ENCODE measurements at places on chromosomes 5 and 9.

- no peak for DNase-seq
Observed at GRCh38 chr5:149605998-149606724, 24.9 kb downstream of the ARHGEF37 start.

GRCh38 chr5:67873935-67874334 lies 341.6 kb upstream of the PIK3R1 start:
- no peak for DNase-seq

DNA sequence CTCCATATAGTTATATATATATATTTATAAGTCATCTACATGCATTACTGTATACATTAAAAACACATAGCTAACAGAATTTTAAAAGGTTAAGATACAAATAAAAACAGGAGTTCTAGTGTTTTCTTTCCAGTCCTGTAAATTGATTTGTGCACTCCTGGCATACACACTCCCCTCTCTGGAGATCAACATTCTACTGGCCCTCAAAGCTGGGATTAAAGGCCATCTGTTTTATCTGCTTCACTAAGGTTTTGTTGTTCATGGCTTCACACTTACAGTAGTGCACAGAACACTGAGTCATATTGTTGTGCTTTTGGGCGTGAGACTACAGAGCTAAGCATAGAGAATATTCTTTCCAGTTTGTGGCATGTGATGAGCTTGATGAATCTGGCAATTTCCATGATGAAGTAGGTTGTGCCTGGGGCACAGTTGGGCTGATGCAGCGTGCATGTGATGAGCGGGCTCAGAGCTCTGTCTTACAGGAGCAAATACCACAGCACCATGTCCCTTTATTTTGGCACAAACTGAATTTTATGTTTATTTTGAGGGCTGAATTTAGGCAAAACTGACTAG lies 98.2 kb downstream of the TAF11L14 start:
- no peak for DNase-seq

GRCh38 chr5:137453483-137454080 lies 45.5 kb downstream of the SPOCK1 start:
- no peak for DNase-seq

- peak; percentile 28 for DNase-seq
Observed at GRCh38 chr9:109918339-109919163, 138.6 kb downstream of the PALM2AKAP2 start.

- peak; percentile 68 for DNase-seq
Observed at GRCh38 chr5:78638423-78638822, 10.1 kb downstream of the LHFPL2 start.

DNA sequence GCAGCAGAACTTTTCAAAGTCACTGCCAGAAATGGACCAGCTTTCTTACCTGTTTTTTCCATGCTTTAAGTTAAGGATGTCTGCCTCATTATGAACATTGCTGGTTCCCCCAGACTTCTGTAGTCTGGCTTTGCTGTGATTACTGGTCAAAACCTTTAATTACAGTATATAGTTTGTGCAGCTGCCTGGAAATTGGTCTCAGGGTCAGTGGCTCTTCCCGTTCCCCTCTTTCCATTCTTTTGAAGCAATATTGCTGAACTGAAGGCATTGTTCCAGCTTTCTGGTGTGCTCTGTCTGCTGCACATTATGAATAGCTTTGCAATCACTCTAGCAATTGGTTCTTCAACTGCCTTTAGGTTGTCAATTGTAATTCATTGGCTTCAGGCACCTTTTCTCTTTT lies 206.5 kb downstream of the ARL15 start:
- DNase-seq, result no peak

- no peak for DNase-seq
Observed at GRCh38 chr5:173862047-173862477, 26.1 kb upstream of the CPEB4 start.

DNA sequence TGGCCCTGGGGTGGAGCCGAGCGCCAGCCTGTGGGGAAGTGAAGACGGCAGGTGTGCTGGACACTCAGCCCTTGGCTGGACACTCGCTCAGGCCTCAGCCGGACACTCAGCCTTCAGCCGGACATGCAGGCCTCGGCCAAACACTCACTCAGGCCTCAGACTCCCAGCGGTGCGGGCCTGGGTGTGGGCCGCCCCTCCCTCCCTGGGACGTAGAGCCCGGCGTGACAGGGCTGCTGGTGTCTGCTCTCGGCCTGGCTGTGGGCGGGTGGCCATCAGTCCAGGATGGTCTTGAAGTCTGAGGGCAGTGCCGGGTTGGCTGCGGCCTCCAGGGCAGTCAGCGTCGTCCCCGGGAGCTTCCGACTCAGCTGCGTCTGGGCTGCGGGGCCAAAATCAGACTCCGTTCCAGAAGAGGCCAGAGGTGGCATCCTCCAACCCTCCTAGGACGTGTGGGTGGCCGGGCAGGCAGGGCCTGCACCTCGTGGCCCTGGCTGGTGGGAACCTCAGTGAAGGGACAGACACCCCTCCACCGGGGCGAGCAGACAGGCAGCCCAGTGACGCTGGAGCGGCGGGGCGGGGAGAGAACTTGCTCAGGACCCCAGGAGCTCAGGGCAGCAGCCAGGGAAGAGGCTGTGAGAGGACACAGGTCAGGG lies 28.4 kb downstream of the SLC6A18 start:
- no peak for DNase-seq

GRCh38 chr5:83721953-83722901 lies 1.6 kb upstream of the HAPLN1 start:
- peak; percentile 83 for DNase-seq

GRCh38 chr9:14627513-14627912 lies 65.7 kb downstream of the ZDHHC21 start:
- DNase-seq, result no peak

GRCh38 chr5:65262649-65263059 lies 219.1 kb downstream of the ADAMTS6 start:
- peak; percentile 31 for DNase-seq

GRCh38 chr9:123828449-123828848 lies 101.5 kb downstream of the DENND1A start:
- no peak for DNase-seq

DNA sequence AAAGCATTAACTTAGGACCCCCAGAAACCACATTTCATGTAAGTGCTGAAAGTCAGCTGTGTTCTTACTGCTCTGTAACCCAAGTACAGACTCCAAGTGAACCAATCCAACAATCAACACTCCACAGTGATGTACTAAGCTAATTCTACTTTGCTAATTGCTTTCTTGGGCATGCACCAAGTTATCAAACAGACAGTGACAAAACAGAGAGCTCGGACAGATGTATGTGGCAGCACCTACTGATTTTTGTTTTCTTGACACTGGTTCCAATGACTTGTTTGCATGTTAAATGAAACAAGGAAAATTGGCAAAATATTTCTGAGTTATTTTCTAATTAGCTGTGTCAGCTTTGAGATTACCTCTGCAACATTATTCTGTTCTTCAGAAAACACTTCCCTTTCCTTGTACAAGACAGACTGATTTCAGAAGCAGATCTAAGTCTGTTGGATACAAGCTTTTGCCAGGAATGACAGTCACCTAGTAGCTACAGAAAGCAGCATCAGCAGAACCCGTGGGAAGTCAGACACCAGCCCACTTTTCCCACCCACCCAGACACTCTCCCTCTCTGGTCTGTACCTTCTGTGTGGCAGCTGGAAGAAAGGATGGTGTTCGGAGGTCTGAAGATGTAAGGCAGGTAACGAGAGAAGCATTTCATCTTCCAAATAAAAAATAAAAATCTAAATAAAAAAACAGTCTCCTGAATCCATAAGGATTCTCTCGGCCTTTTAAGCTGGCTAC lies 176.7 kb upstream of the PPP2R2B start:
- no peak for DNase-seq

DNA sequence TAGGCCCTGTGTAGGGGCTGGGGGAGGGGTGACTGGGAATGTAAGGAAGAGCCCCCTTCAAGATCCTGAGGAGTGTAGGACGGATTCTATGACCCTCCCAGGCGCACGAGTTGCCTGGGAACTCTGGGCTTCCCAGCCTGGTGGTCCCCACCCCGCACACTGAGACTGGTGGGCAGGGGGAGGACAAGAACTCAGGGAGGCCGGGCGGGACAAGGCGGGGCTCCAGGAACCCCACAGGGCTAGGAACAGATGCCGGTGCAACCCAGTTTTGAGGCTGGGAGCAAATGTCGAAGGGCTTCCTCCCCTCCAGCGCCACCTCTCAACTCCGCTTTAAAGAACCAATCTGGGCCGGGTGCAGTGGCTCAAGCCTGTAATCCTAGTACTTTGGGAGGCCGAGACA lies 1.3 kb upstream of the VDAC1 start:
- DNase-seq, result no peak

DNA sequence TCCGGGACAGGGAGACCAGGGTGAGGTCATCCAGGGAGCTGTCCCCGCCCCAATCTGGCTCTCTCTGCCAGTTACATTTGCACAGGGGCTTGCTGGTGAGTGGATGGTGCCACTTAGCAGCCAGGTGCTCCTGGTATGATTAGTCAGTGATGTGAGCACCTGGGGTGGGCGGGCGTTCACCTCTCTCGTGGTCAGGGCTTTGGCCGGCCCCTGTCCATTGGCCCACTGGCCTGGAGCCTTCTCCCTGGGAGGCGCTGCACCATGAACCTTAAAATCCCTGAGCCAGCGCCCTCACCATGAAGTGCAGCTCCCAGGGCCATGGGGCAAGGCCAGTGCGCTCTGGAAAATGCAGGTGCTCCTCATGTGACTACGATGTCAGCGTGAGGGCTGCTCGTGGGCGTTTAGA lies 2.0 kb downstream of the NKD2 start:
- no peak for DNase-seq

GRCh38 chr5:79025054-79025472 lies 40.0 kb upstream of the ARSB start:
- DNase-seq, result peak; percentile 78

DNA sequence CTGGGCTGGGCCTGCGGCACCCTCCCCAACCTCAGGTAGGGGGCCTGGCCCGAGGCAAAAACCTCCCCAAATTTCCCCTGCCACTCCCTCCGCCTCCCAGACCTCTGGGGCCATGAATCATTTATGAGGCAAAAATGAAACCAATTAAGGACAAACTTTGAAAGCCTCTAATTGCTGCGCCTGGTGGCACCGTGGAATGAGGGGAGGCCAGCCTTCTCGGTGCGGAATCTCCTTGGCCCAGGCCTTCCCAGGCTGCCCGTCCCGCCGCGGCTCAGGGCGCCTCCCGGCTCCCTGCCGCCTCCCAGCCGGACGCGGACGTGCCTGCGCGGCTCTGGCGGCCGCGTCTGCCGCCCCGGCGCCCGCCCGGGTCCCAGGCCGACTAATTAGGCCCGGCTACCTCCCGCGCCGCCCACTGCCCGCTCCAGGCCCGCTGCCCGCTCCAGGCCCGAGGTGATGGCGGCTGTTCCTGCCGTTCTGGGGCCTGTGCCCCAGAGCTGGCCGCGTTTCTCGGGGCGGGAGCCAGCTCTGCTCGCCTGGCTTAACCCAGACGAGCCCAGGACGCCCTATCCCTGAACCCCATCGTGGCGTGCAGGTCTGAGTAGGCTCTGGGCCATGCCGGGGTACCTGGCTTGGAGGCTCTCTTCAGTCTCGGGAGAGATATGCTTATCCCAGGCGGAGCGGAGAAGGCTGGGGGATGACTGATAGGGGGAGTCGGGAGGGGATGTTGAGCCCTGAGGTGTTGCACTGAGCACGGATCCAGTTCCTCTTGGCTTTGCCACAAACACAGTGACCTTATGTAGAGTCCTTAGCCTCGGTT lies 20.1 kb downstream of the CXXC5 start:
- DNase-seq, result peak; percentile 74

DNA sequence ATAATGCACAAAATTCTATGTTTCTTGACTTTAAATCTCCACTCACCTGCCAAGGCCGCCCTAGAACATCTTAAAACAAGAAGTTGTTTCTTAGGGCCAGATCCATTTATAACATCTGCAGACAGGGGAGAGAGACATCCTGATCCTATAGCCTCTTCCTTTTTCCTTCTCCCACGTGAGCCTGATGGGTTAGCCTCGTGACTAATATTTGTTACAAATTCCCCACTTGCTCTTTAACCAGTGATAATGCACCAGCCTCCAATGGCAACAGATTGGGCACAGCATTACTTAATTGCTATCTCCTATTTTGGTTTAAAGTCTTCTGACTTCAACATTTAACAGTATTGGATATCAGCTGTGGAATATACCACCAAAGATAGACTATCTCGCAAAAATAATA lies 196.5 kb downstream of the GADD45G start:
- no peak for DNase-seq

DNA sequence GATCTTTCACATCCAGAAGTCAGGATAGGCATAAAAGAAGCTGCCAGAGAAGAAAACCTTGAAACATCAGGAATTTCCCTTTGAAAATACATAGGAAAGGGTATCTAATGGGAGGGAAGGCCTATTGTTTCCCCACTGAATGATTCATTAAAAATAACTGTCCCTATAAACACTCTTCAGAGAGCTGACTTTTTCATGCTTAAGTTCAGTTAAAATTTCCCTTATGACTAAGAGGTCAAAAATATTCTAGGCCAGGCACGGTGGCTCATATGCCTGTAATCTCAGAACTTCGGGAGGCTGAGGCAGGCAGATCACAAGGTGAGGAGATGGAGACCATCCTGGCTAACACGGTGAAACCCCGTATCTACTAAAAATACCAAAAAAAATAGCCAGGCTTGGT lies 499.5 kb downstream of the ENC1 start:
- DNase-seq, result no peak

GRCh38 chr5:97096846-97097245 lies 45.6 kb downstream of the LIX1 start:
- no peak for DNase-seq

DNA sequence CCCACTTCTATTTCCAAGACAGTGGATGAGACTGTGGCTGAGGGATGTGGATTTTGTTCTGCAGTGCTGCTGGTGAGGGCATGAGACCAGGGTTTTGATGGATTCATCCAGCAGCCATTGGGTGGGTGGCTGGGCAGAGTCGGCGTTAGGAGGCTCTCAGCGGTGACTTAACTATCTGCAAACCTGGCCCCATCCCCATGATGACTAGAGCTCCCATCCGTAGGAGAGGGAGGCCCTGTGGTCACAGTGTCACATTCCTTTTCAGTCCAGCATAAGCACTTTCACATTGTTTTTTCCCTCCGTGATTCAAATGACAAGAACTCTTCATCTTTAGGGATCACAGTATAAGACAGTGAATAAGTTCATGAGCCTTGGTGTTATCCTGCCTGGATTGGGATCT lies 60.4 kb upstream of the SPRY4 start:
- DNase-seq, result no peak

GRCh38 chr5:103293719-103294118 lies 35.2 kb downstream of the MACIR start:
- DNase-seq, result no peak

GRCh38 chr9:70816316-70816715 lies 305.1 kb downstream of the TRPM3 start:
- DNase-seq, result no peak

GRCh38 chr9:734831-735511 lies 106.5 kb upstream of the DMRT1 start:
- peak; percentile 84 for DNase-seq

- no peak for DNase-seq
Observed at GRCh38 chr5:82019342-82020138, 47.7 kb downstream of the ATG10 start.

GRCh38 chr9:89408628-89409101 lies 89.2 kb downstream of the SEMA4D start:
- DNase-seq, result no peak

GRCh38 chr9:126974594-126974993 lies 60.0 kb downstream of the RALGPS1 start:
- DNase-seq, result peak; percentile 47

GRCh38 chr5:162209005-162209605 lies 141.5 kb downstream of the GABRG2 start:
- DNase-seq, result peak; percentile 47

GRCh38 chr9:90559075-90560073 lies 83.2 kb downstream of the DIRAS2 start:
- DNase-seq, result no peak

- DNase-seq, result no peak
Observed at GRCh38 chr5:149930749-149931574, 13.6 kb downstream of the PDE6A start.

- DNase-seq, result no peak
Observed at GRCh38 chr9:3331801-3332200, 194.0 kb downstream of the RFX3 start.
